Naive thymus-derived CD8-positive, alpha-beta T cell (primary cell): ENCODE measurements at places on chromosomes 7 and 10. TPM values are rescaled to one million over a fixed set of nuclear protein-coding genes. Genes with fewer than 3 reads are reported as not detected.

- DNase-seq, result no peak
Observed at GRCh38 chr7:70406950-70407209, 725.1 kb upstream of the GALNT17 start.

GRCh38 chr7:131605280-131605878 is 49.0 kb upstream of the PODXL start:
- no peak for DNase-seq

DNA sequence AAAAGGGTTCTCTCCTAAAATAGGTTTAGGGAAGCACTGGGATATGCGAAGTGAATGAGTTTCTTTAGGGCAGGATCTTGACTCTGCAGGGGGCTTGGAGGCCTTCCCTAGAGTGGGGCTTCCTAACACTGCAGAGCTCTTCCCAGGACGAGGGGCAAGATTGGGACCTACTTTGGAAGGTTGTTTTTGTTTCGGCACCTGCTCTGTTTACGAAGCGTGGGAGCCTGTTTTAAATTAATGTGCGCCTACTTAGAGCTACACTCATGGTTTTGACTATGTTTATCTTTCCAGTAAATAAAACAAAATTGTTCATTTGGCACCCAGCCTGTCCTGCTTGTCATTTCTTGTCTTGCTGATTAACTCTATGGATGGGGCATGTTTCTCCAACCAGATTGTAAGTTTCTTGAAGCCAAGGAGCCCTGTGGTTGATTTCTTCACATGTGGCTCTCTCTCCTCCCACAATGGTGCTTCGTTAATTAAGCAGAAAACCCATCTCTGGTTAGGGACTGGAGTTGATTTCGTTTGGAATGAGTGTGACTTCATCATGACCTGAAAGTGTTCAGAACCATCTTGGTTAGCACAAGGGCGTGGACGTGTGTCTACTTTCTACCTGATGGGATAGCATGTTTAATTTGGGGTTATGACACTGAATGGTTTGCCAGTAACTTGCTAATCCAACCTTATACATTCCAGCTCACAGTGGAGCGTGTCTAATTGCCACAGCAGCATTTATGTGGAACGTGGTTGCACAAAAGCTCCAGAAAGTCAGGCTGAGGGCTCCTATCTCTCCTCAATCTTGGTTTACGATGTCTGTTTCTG is 98.1 kb downstream of the TCF7L2 start:
- DNase-seq, result no peak

DNA sequence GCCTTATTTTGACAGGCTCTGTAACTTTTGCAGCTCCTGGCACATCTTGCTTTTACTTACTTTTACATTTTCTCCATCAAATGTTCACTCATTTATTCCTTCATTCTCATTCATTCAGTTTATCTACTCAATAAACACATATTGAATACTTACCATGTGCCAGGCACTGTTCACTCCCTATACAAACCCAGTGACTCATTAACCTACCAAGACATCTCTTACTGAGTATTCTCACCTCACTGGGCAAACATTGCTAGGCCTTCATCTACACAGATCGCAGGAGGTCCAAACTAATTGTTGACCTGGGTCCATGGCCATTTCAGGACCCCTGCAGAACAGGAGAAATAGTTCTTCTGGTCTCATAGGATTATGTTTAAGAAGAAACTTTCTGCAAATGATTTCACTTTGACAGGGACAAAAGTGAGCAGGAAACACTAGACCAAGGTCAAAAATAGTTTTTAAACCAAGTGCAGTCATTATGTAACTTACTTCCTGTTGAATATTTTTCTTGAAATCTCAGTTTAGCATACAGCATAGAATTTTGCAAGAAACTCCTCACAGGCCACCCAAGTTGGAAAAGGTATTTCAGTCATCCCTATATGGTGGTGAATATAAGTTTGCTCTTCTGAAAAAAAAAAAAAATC is 17.6 kb downstream of the SLC26A4 start:
- no peak for DNase-seq

DNA sequence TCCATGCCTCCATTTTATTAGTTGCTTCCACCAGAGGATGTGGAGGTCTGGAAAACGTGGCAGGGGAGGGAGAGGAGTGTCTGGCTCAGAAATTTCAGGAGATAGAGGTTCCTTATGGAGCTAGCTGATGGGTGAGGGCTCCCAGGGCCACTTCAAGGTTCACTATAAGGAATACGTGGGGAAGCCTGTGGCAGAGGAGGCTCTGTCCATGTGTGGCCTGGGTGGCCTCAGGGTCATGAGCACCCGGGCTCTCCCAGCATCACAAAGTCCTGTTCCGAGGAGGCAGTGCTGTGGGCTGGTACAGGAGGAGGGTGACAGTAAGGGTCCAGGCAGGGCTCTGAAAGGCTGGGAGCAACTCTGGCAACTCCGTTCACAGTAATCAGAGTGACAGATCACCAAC is 24.6 kb downstream of the ARHGAP22 start:
- no peak for DNase-seq

CDHR3 gene
- 5.8 TPM for total RNA-seq

DYNC1I1 gene
- not detected for total RNA-seq

DNA sequence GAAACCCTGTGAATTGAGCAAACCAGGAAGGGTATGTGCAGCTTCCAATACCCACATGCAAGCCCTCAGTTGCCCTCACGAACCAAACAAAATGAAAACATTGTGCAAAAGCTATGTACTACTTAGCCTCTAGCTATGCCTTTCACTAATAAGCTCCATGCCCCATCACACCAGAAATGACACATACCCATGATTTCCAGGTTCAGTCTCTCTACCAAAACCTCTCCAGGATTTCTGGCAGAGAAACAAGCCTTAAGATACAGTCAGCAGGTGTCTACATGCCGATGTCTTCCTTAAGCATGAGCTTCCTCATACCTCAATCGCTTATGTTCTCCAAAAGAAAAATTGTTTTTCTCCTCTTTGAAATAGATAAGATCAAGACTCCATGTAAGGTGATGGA is 527.8 kb upstream of the AUTS2 start:
- no peak for DNase-seq
